ENCODE measurements at places on chromosomes 3 and 15. TPM values are rescaled to one million over a fixed set of nuclear protein-coding genes. Genes with fewer than 3 reads are reported as not detected.

KCNMB2 gene
- 0.13 TPM for total RNA-seq

ELL3 gene
- 3.0 TPM for total RNA-seq

CHRNB4 gene
- 0.13 TPM for total RNA-seq

ITPKA gene
- total RNA-seq = 5.4 TPM

FBXO40 gene
- not detected for total RNA-seq

RHOV gene
- total RNA-seq = 0.16 TPM

CAMKV gene
- total RNA-seq = not detected

ITIH3 gene
- total RNA-seq = 0.38 TPM

CXCR6 gene
- not detected for total RNA-seq

PARP9 gene
- 13.2 TPM for total RNA-seq

PLA2G4B gene
- not detected for total RNA-seq

DCBLD2 gene
- 566 TPM for total RNA-seq

CKMT1A gene
- not detected for total RNA-seq

SCN11A gene
- not detected for total RNA-seq

FBLN2 gene
- 5.9 TPM for total RNA-seq

C2CD4A gene
- total RNA-seq = 0.25 TPM

PLS1 gene
- total RNA-seq = 10.8 TPM

NR1I2 gene
- total RNA-seq = under 0.01 TPM

RAF1 gene
- 62.0 TPM for total RNA-seq

ABCC5 gene
- 12.7 TPM for total RNA-seq

SEMA3G gene
- total RNA-seq = not detected

AHSG gene
- total RNA-seq = not detected

PATL2 gene
- 0.13 TPM for total RNA-seq
